ENCODE measurements at places on chromosomes 3 and 15.

DNA sequence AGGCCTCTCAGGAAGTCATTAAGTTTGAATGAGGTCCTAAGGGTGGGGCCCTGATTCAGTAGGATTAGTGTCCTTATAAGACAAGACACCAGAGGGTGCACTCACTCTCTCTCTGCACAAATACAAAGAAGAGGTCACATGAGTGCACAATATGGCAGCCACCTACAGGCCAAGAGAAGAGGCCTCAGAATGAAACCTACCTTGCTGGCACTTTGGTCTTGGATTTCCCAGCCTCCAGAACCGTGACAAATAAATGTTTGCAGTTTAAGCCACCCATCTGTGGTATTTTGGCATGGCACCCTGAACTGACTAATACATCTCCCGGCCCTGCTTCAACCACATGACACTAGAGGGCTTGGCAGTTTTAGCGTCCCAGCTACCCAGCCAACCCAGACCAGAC lies 73.9 kb upstream of the CHRNB4 start:
- DNase-seq: no peak

DNA sequence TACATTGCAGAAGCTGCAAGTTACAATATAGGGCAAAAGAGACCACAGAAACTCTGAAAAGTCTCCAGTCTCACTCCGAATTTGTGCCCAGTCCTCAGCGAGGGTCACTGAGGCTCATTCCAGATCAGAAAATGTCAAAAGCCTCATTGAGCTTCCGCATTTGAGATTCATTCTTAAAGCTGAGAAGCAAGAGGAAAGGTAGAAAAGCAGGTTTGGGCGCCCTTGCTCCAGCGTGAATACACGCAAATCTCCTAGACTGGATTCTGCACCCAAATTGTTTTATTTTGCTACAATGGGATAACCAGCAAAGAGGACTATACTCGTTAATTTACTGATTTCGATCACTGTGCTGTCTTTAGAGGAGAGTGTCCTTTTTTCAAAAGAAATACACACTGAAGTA lies 212.2 kb downstream of the STT3B start:
- no peak for DNase-seq

GRCh38 chr3:171569571-171570132 lies 109.4 kb upstream of the TNIK start:
- no peak for DNase-seq

DNA sequence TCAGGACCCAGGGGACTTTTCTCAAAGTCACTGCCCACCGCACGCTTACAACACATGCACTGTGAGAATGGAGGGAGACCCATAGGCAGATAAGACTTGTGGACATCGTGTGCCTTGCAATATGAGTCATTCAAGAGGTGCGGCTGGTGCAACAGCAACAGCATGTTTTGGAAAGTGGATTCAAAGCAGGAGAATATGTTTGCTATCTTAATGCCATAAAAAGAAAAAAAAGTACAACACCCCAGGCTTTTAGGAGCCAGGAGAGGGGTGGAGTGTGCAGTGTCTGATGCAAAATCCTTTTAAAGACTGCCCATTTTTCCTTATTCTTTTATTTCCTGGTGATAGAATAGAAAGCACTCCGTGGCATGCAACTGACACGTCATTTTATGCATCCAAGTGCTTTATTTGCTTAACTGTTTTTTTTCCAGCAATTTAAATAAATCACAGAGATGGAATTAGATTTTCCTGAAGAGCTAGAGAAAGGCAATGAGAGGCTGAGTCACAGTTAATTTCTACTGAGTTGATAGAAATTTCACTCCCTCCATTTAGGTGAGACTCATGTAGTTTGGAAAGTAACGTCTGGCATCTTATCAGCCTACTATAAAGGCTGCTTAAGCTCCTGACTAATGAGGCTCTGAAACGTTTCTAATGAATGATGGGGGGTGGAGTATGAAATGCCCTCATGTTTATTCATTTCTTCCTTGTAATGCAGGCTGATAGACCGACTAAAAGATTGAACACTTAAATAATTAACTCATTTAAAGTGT lies 96.4 kb downstream of the NSUN3 start:
- DNase-seq: no peak

DNA sequence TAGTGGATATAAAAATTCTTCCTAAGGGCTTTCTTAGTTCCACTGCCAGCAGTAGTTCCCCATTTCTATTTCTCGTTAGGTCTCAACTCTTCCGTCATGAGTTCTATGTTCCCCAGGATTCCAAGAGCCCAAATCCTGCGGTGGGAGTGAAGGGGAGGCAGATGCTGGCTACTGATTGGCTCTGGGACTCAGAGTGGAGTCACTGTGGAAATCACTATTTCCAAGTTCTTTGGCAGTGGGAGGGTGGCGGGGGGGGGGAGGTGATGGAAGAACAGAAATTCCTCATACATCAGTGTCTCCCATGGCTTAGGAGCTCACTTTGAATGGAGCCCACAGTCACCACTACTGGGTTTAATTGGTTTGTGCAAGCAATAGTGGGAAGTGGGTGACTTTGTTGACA lies 5.6 kb downstream of the CCR1 start:
- no peak for DNase-seq

DNA sequence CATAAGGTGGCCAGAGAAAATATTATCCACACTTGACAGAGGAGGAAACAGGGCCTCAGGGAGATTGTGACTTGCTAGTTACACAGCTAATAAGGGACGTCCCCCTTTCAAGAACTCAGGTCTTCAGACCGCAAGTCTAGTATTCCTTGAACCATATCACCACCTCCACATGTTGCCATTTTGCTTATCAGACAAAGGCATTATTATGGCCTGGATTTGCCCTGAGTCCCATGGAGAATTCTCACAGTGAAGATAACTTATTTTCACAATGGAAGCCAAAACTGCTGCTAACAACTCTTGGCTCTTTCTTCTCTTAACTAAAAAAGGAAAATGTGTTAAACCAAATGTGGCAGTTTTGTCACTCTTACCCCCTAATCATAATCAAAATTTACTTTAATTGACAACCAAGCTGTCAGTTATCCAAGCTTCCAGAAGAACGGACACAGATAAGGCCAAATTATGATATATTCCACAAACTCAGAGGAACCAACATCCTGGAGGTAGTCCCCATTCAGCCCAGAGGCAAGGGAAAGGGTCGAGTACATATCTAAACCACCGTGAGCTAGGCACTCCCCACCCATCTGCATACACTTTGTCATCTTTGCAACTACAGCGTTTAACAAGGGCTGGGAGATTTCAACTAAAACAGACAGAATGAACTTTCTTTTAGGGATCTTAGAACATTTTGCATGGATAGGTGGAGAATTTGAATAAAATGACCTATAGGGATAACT lies 63.6 kb upstream of the THBS1 start:
- DNase-seq: no peak

GRCh38 chr15:45794712-45795439 lies 160.0 kb downstream of the SQOR start:
- no peak for DNase-seq

DNA sequence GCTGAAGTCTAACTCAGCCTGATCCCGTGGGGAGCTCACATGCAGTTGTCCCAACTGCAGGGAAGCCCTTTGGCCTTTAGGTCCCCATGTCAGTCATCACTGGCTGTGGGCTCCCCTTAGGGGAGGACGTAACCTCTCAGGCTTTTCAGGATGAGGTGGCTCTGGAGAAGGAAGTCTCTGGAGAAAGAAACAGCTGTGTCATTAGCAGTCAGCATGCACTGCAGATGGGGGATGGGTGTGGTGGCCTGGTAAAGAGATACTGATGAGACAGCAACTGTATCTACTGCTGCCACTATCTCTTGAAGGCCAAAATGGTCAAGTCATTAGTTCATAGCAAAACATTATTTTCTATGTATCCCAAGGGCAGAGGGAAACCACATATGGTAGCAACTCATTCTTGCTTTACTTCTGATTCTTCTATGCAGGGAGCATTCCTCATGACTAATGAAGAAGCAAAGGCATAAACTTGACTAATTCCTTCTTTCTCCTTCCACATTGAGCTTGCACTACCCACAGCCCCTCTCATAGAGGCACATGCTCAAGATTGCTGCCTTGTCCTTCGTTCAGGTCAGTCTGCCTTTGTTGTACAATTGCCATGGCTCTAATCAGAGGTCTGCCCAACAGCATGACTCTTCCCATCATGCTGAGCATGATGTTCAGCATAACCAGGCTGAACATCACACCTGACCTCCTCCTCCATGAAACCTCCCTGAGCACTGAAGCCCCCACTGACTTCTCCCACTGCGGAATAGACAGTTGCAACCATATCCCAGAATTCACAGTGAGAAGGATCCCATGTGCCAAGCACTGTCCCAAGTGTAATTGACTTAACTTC lies 47.8 kb upstream of the TMEM158 start:
- DNase-seq: no peak

DNA sequence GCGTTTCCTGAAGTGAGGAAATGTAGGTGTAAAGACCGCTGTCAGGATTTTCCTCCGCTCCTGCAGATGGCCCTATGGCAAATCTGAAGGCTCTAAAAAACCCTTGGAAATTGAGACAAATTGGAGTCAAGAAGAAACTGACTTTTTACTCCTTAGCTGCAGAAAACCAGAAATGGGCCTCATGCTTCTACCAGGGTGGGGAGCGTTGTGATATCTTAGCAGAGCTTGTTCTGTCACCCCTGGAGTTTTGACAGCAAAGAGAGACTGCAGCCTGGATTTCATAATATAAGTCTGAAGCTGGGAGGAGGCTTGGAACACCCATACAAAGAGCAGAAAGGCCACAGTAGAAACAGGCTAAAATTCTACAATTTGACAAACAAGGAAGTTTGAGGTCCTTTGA lies 283.0 kb upstream of the PLSCR5 start:
- DNase-seq: no peak

GRCh38 chr3:11764931-11765363 lies 81.7 kb downstream of the TAMM41 start:
- DNase-seq: no peak

DNA sequence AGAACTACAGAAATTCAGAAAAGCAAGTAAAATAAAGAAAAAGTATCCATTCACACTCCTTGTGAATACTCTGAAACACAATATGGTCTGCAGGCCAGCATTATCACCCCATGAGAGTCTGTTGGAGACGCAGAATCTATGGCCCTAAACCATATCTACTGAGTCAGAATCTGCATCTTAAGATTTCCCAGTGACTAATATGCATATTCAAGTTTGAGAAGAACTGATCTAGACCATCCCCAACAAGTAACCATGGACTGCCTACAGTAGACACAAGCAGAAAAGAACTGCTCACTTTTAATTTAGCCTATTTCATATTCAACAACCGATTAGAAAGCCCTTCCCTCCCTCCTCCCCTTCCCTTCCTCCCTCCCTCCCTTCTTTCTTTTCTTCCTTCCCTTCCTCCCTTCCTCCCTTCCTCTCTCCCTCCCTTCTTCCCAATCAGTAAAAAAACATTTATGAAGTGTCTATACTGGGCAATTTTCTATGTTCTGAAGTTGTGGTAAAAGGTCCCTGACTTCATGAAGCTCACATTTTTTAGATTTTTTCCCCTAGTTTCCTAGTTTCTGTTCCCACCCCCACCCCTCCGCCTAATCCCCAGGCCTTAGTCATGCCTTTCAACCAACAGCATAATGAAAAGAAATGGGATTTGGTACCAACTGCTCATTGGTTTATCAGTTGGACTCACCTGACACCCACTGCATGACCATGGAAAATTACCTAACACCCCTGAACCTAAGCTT lies 125.2 kb downstream of the CNTN3 start:
- no peak for DNase-seq

- no peak for DNase-seq
Observed at GRCh38 chr3:171187706-171188290, 161.3 kb upstream of the SLC2A2 start.

GRCh38 chr15:28109626-28110455 lies 10.7 kb upstream of the OCA2 start:
- no peak for DNase-seq

GRCh38 chr3:192802957-192803899 lies 75.9 kb upstream of the FGF12 start:
- DNase-seq: no peak

DNA sequence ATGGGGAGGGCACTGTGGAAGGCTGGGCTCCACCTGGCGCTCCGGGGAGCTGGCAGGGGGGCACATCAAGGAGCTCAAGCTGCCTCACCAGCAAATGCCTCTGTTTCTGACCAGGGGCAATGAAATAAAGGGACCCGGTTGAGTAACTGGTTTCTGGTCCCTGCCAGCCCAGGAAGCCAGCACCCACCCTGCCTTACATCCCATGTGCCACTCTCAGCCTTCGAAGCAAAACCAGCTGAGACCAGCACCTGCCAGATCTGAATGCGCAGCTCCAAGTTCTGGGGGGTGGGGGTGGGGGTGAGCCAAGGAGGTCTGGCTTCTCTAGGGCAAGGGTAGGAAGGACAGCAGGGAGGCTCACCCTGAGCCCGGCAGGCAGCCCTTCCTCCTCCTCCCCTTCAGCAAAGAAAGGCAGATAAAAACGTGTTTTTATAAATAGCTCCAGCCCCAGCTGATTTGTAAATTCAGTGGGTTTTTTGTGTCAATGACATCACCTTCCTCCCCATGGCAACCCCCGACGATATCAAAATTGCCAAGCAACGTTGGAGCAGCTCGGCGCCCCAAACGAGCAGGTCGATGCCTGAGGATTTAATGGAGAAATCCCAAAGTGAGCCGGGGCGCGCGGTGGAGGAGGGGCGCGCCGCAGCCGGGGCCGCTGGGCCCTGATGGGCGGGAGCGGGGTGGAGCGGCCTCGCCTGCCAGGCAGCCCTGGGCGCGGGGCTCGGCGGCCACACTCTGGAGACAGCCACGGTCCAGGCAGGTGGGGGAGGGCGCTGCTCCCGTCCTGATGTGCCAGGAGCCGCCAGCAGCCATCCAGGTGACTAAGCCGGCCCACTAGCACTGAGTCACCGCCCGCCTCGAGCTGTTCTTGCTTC lies at the start of gene PAK6:
TSS of gene PAK6 (plus strand) at position 532 of the 872 bp plus-strand sequence. CDS start 25,723 bp downstream, outside the sequence.
- peak; percentile 18 for DNase-seq

All from activated CD4-positive, alpha-beta T cell treated with anti-CD3 and anti-CD28 coated beads, Interleukin-2, amount 50 U/mL, for 4 hours (primary cell).